ENCODE measurements at places on chromosomes 3 and 15.

DNA sequence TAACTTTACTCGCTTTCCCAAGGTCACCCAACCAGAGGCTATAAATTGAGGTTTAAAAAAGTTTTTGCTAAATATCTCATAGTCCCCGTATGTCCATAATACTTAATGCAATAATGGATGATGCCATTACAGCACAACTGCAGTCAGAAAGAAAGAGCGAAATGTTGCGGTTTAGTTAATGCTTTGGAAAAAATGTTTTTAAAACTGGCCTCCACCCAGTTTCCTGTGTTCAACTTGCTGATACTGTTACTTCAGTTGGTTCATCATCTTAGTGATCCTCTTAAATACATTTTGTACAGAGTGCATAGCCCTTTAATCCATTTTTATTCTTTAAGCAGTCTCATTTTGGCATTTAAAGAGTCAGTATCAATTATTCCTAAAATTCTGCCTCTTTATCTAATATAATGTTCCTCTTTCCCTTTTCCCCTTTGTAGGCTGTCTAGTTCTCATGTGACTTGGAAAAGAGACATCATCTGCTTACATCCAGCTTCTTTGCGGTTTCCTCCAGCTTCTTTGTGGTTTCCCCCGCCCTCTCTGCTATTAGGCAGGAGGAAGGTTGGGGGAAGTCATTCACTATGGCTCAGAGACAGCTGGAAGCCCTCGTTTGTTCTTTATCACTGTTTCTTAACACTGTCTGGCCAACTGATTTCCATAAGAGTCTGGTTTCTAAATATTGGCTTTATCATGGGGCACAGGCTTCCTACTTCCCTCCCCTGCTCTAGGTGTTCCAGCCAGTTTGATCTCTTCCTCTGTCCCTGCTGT, 154.3 kb downstream of the GOLIM4 start:
- no peak for DNase-seq

GRCh38 chr3:98743071-98743470, 20.1 kb upstream of the ST3GAL6 start:
- no peak for DNase-seq

GRCh38 chr3:69868841-69869420, 129.7 kb downstream of the MITF start:
- no peak for DNase-seq

GRCh38 chr3:173403376-173403775, 5.8 kb downstream of the NLGN1 start:
- DNase-seq, result no peak

DNA sequence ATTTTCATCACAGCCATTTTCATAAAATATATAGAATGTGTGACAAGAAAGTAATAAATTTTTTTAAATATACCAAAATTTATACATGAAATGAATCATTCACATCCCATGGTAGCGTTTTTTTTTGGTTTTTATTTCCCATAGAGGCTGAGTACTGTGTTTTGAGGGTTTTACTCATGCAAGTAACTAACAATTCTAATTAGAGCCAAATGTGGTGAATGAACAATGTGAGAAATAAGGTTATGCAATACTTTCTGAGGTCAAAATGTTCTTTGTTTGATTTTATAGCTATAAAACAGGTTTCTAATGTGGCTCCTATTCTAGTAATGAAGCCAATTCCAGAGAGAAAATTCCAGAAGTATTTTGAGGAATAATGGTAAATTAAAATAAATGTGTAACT, 386.8 kb downstream of the TBC1D5 start:
- no peak for DNase-seq

DNA sequence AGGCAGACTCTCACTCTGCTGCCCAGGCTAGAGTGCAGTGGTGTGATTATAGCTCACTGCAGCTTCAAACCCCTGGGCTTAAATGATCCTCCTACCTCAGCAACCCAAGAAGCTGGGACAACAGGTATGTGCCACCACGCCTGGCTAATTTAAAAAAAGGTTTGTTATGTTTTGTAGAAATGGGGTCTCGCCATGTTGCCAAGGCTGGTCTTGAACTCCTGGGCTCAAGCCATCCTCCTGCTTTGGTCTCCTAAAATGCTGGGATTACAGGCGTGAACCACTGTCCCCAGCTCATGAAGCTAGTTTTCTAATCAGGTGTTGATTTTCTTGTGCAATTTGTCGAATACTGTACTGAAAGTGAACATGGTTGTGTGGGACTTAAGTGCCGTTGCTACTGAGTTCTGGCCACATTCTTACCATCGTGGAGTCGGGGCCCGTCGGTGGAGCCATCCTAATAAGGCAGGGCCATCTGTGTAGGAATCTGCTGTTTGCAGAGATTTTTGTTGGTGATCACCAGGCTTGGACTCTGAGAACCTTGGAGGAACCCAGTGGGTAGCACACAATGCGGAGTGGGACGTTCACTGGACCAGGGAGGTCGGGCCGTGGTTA, 193.2 kb downstream of the GOLGA6L6 start:
- no peak for DNase-seq

GRCh38 chr3:48694610-48695392, 9.1 kb upstream of the NCKIPSD start:
- no peak for DNase-seq

DNA sequence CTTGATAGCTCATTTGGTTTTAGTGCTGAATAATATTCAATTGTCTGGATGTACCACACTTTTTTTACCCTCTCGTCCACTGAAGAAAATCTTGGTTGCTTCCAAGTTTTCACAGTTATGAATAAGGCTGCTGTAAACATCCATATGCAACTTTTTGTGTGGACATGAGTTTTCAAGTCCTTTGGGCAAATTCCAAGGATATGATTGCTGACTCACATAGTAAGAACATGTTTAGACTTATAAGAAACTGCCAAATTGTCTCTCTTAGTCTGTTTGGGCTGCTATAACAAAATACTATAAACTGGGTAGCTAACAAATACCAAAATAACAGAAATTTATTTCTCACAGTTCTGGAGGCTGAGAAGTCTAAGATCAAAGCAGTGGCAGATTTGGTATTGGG, 59.5 kb upstream of the TNFSF10 start:
- no peak for DNase-seq

GRCh38 chr3:96961576-96961975, 147.2 kb downstream of the EPHA6 start:
- no peak for DNase-seq

DNA sequence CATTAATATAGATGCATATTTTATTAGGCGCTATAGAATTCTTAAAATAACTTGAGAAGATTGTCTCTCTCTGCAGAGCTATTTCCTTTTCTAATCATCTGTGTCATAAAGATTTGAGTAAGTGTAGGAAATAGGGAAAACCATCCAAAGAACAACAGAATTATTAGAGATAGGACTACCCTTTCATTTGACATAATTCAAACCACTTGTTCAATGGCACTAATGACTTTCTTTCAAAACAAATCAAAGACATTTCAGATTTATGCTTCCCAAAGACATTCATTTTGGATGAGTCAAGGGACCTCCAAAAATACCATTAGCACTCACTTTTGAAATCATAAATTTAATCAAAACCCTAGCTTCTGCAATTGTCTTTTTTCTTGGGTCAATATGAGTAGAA, 29.5 kb downstream of the PRICKLE2 start:
- DNase-seq, result no peak

DNA sequence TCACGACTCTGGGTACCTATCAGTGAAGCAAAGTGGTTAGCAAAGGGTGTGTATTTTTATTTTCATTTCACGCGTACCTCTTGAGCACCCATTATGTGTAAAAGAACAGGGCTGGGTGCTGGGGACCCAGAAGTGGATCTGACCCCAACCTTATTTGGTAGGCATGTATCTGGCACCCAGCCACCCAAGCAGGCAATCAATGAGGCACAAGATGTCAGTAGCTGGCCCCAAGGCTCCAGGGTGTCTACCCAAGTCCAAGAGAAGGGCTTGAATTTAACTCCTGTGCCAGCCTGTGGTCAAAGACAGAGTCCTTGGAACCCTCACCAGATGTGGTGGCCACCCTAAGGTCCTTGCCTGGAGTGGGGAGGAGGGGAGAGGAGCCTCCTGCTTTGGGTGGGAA, 5.7 kb downstream of the PLEKHO2 start:
- no peak for DNase-seq

DNA sequence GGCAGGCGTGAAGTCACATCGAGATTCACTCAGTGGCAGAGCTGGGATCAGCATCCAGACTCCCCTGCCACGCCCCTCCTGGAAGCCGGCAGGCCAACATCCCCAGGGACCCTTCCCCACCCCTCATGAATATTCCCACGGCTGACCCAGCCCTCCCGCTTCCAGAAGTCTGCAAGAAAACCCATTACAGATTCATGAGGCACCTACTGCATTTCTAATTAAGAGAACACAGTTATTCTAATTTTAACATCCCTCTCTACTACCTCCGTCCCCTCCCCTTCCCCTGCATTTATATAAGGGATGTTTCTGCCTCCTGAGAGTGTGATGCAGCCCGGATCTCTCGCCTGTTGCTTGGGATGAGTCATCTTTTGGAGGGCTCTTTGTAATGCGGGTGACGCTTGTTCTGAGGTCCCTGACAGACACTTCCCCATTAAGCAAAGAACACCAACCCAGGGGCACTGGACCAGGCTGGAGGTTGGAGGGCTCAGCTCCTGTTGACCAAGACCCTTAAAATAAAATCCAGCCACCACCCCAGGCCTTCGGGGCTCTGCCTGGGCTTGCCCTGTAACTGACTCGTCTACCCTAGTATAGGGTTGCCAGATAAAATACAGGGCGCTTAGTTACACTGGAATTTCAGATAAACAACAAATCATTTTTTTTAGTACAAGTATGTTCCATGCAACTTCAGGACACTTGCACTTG, 118.7 kb downstream of the NUP210 start:
- DNase-seq, result no peak

DNA sequence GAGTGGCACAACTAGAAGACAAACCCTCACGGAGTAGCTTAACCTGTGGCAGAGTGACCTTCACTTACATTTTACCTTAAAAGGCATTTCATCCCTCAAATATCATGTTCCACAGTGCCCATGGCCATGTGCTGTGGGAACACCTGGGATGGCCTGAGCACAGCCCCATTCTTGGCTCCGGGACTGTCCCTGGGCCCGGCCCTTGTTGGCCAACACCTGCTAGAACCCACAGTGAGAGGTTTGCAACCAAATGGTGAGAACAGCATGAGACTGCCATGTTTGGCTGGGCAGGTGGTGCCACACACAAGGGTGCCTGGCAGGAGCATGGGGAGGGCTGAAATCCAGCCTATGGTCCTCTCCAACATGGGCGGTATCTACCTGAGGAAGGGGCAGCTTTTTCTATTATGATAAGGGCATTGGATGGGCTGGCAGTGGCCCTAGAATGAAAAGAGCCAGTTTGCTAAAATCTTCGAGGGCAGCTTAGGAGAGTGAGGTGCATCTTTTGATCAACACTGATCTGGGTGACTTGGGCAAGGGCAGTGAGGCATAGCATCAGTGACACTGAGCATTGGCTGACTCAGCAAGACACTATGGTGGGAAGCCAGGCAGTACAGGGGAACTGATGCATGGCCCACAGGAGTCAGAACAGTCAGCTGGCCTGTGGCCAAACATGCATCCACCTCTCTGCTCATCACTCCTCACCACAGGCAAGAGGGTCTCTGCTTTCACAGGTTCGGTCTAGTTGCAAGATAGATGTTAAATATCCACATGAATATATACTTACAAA, 53.9 kb downstream of the SYNM start:
- no peak for DNase-seq

DNA sequence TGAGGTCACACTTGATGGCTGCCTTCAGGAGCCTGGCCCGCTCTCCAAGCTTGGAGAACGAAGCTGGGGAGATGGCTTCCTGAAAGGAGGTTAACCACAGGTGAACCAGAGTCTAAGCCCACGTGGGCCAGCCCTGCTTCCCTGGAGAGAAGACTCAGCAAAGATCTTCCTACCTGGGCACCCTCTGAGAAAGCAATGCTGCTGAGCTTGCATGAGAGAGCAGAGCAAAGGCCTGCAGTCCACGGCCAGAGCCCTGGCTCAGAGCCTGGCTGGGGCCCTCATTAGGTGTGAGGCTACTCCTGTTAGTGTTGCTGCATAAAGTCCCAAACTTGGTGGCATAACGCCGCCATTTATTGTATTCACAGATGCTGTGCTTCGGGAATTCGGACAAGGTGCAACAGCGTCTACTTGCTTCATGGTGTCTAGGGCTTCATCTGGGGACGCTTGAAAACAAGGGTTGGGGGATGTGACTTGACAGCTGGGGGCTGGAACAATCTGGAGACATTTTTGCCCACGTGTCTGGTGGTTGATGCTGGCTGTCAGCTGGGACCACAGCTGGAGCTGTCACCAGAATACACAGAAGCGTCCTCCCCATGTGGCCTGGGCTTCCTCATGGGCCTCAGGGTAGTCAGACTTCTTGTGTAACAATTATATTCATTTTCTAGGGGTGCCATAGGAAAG, 87.9 kb upstream of the MEF2A start:
- no peak for DNase-seq

DNA sequence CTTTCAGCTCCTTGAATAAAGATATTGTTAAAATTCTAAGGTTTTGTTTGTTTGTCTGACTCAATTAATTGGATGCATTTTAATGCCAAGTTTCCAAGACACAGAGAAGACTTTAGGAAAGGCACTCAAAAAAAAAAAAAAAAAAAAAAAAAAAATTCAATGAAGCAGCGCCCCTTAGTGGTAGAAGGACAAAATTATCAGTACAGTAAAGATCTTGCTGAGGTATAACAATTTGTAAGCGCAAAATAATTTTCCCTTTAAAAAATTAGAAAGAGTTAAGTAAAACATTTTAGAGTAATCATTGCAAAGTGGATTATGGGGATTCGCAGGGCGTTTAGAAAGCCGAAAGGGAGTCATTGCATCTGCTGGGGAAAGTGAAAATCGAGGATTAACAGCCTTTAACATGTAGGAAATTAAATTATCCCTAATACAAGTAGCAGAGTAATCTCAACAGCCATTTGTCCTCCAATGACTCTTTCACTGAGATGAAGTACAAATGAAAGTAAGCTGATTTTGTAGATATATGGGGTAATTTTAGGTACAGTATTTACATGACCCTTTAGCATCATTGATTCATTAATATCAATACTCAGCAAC, 5.8 kb upstream of the DIS3L start:
- no peak for DNase-seq

- DNase-seq, result no peak
These were observed 112.5 kb upstream of the NR2F2 start for GRCh38 chr15:96217983-96218382.

DNA sequence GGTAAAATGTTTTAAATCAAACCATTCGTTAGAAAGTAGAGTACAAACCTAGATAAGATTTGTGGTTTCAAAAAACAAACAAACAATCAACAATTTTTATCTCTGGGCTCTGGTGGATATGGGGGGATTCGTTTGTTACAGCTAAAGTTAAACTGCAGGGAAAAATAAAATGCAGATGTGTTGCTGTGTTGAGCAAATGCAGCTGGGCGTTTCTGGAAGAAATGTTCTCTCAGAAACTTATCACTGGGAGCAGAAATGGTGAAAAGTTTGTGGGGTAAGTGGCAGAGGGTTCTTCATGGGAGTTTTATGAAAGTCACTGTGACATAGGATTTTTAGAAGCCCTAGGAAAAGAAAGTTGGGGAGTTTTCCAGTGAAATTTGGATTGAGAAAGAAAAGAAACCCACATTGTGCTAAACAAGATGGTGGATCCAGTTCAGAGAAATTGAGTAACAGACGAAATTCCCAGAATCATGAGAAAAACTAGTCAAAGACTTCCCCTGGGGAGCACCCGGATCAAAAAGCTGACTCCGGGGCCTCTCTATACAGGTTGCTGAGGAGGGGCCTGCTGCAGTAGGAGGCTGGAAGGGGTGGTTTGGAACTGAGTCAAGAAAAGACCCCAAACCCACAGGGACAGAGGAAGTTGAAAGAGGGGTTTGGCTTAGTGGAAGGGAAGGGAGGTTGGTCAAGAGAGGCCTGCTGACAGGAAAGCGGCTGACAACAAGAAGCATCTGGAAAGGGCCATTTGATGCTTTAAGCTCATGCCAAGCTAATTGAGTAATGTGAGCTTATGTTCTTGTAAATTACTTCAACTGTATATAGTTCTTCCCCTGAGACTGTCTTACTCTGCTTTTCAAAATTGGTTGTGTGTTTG, 108.7 kb downstream of the RARB start:
- no peak for DNase-seq
